ENCODE measurements at places on chromosomes 3 and 15. TPM values are rescaled to one million over a fixed set of nuclear protein-coding genes. Genes with fewer than 3 reads are reported as not detected.

Gene ARPP21
- total RNA-seq = 1.4 TPM

Gene DAZL
- total RNA-seq = not detected

Gene PRR23A
- not detected for total RNA-seq

Gene CACNA2D3
- total RNA-seq = 0.59 TPM

Gene FHIT
- 0.38 TPM for total RNA-seq

Gene C3orf70
- not detected for total RNA-seq

Gene CNTN6
- total RNA-seq = not detected

Gene CCR3
- 0.94 TPM for total RNA-seq

Gene RASL12
- 4.1 TPM for total RNA-seq

Gene TRPM1
- total RNA-seq = not detected

Gene PPARG
- 27.5 TPM for total RNA-seq

Gene INTS14
- 23.4 TPM for total RNA-seq

Gene CAPN3
- 0.60 TPM for total RNA-seq

Gene CCDC54
- not detected for total RNA-seq

Gene CYP1A2
- total RNA-seq = not detected

Gene SLC24A5
- not detected for total RNA-seq

Gene IGSF10
- total RNA-seq = 0.15 TPM

Gene STAC
- 17.5 TPM for total RNA-seq

Gene FMN1
- total RNA-seq = 0.08 TPM

Gene SETMAR
- total RNA-seq = 16.7 TPM

Gene CNTN3
- total RNA-seq = 3.5 TPM

Gene IL5RA
- not detected for total RNA-seq

Gene GP9
- total RNA-seq = not detected

Gene CLDN18
- not detected for total RNA-seq

Gene EAF2
- total RNA-seq = 1.8 TPM

Gene TGFBR2
- total RNA-seq = 216 TPM

Gene GOLGA6D
- not detected for total RNA-seq

Gene CGNL1
- 0.59 TPM for total RNA-seq

Gene PLA2G4D
- total RNA-seq = not detected

Gene VEPH1
- total RNA-seq = 31.8 TPM

Gene SPINT1
- total RNA-seq = not detected

Gene P2RY13
- not detected for total RNA-seq

Gene ANKRD63
- total RNA-seq = not detected

Gene SSUH2
- total RNA-seq = 0.12 TPM

Gene MME
- total RNA-seq = 3.5 TPM

Gene EFHB
- 0.23 TPM for total RNA-seq

Gene NAALADL2
- total RNA-seq = 2.0 TPM

Gene HTR3E
- not detected for total RNA-seq

Gene ITIH3
- 2.8 TPM for total RNA-seq

Gene FBXW12
- total RNA-seq = not detected

Gene ARNT2
- total RNA-seq = 14.9 TPM

Gene SLC28A1
- not detected for total RNA-seq

Gene C3orf49
- not detected for total RNA-seq

Gene NEO1
- total RNA-seq = 10.9 TPM

Gene GUCA1C
- not detected for total RNA-seq

Gene SI
- not detected for total RNA-seq

Gene MASP1
- total RNA-seq = 20.2 TPM

Gene SERINC4
- not detected for total RNA-seq
